ENCODE measurements at places on chromosomes 11 and 22.

GRCh38 chr11:87046824-87047223 lies 9.1 kb downstream of the TMEM135 start:
- DNase-seq, result no peak

GRCh38 chr22:43066844-43067385 lies 22.3 kb downstream of the TTLL1 start:
- DNase-seq, result no peak

DNA sequence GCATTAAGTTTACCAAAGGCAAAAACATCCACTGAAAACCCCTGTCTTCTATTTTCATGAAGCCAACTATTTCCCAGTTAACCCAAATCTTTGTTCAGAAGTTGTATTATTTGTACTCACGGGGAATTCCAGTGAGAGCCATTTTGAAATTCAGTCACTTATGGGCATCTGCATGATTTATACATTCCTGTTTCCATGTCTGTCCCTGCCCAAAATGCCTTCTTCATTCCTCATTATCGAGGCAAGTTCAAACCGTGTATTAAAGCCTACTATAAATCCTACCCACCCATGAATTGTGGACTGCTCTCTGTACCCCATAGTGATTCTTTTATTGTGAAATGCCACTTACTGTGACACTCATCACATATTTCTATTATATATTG lies 772.7 kb downstream of the DLG2 start:
- DNase-seq, result no peak

GRCh38 chr11:1060852-1061616 lies 13.6 kb upstream of the MUC2 start:
- DNase-seq, result no peak

- DNase-seq, result peak; percentile 7
Measured at GRCh38 chr11:116852261-116853031, 15.0 kb upstream of the APOA1 start.

GRCh38 chr11:120714438-120714837 lies 202.9 kb downstream of the GRIK4 start:
- no peak for DNase-seq

- no peak for DNase-seq
Measured at GRCh38 chr11:17772704-17773600, 38.4 kb downstream of the KCNC1 start.

DNA sequence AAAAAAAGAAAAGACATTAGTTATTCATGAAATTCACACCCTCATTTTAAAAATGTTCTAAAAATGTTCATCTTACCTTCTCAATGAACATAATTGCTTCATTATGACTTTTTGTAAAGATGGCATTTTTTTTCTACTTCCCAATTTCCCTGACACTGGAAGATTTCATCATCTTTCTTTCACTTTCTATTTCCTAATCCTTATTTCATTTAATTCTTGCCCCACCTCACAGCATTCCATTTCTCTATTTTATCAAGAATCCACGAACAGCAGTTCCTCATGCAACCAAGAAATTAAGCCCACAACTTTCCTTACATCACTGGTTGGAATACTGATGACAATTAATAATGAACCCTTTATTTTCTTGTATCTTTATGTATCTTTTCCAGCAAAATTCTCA lies 1.9 kb downstream of the PATL1 start:
- no peak for DNase-seq

GRCh38 chr11:61697764-61698163 lies 17.6 kb downstream of the DAGLA start:
- DNase-seq, result no peak

DNA sequence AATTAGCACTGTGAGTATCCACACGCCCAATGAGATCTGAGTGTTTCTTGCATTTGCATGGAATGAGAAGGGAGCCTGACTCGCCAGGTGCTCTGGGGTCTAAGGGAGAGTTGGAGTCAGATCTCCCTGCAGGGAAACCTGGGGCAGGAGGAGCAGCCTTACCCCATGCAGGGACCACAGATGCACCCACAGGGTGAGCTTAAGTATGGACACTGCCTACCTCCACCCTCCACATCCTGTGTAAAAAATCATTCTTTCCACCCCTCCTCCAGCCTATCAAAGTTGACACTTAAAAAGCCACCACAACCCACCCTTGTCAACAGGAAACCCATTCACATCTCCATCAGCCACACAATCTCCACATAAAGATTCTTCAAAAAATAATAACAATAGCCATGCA lies 67.0 kb upstream of the IGLL5 start:
- no peak for DNase-seq

DNA sequence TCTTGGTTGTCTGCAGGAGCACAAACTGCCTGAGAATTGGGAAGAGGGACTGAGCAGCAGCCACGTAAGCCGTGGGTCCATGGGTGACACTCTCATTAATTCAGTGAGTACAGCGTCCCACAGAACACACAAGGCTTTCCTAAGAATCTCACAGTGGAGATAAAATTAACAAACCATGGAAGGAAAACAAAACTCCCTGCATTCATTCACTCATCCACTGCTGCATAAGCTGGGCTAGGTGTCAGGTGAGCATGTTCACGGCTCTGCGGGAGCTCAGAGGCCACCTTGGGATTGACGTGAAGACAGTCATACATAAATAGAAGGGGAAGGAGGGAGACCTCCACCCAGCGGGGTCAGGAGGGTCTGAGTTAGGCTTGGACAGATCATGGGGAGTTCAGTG lies 1442.7 kb downstream of the TBC1D22A start:
- no peak for DNase-seq

DNA sequence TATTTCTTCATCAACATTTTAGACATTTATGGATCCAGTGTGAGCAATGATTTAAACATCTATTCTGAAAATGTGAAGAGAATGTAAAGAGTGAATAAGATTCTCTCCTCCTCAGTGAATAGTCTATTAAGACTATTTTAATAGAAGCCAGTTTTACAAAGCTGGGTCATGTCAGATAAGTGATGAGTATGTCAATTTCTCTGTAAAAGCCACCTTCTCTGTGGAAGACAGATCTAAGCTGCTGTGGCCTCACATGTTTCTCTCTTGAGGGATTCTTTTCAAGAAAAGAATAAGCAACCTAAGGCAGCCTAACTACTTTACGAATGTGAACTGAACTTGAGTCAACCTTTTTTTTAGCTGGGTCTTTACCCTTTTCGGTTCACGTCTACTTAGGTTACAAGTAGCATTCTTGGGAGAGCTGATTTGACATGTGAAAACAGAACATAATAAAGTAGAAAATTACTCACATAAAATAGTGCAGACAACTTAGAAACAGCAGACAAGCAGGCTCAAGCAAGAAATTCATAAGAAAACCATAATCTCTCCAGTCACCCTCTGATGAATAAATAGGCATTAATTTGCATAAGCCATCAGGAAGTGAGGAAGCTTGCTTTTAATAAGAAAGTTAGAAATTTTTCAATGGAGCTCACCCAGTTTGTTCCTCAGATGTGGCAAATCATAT lies 9.9 kb downstream of the CTSC start:
- DNase-seq, result no peak

DNA sequence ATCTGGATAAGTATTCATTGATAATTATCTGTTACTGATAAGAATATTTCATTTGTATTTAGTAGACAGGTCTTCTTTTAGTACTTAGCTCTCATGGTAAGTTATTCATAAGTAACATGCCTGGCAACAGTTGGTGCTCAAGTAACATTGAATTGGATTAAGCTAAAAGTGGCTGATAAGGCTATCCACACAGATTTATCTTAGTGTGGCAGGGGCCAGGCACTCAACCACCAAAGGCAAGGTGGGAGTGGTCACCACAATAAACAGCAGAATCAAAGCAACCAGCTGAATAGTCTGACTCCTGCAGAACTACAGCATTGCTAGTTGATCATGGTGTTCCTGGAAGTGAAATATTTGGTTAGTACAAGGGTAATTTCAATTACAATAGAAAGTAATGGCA lies 33.0 kb upstream of the NARS2 start:
- DNase-seq, result no peak

- DNase-seq, result no peak
Measured at GRCh38 chr22:35569916-35570315, 29.3 kb downstream of the RASD2 start.

GRCh38 chr22:20459152-20459542 lies 21.5 kb upstream of the SCARF2 start:
- DNase-seq, result no peak

DNA sequence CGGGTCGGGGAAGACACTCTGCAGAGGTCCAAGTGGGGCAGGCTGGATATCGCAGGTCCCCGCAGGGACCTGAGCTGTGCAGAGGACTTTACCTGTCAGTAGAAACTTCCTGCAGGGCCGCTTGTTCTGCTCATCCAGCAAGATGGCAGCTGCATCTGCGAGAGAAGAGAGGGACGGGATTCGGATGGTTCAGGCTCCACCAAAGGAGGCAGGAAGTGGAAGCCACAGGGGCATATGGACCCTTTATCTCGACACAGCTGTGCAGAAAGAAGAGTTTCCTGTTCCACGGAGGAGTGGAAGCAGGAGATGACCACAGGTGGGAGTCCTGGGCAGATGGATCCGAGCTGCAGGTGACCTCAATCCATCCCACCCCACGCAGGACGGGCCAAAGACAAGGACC lies 22.5 kb downstream of the CABP7 start:
- peak; percentile 34 for DNase-seq

- DNase-seq, result no peak
Measured at GRCh38 chr11:133785795-133786340, 59.4 kb downstream of the SPATA19 start.

GRCh38 chr11:35523331-35523768 lies 2.1 kb downstream of the PAMR1 start:
- DNase-seq, result no peak

GRCh38 chr11:11772865-11773515 lies 68.8 kb upstream of the USP47 start:
- DNase-seq, result no peak

Data from thymus (tissue), 14 donors.